Stimulated activated CD4-positive, alpha-beta T cell treated with anti-CD3 and anti-CD28 coated beads, Interleukin-4, amount 100 ng/mL, for 48 hours (primary cell): ENCODE measurements at places on chromosomes 11 and 22.

GRCh38 chr11:115693002-115693401 lies 188.8 kb upstream of the CADM1 start:
- no peak for DNase-seq

DNA sequence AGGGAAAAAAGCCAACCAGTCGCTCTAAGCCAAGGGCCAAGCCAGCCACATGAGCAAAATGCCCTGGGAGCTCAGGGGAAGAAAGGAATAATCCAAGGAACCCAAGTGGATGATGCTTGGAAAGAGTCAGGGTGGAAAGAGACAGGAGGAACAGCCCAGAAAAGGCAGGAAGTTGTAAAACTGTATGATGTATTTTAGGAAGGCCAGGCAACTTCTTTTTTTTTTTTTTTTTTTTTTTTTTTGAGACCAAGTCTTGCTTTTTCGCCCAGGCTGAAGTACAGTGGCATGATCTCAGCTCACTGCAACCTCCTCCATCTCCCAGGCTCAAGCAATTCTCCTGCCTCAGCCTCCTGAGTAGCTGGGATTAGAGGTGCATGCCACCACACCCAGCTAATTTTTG lies 1.6 kb downstream of the LGALS12 start:
- no peak for DNase-seq

DNA sequence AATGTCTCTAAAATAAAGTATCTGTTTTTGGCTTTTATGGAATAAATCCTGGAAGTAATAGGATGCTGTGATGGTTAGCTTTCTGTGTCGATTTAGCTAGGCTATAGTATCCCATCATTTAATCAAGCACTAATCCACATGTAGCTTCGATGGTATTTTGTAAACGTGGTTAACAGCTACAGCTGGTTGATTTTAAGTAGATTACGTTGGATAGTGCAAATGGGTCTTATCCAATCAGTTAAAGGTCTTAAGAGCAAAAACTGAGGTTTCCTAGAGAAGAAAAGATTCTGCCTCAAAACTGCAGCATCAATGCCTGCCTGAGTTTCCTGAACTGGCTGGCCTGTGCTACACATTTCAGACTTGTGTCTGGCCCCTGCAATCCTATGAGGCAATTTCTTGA lies 314.2 kb upstream of the SORL1-AS1 start:
- no peak for DNase-seq

DNA sequence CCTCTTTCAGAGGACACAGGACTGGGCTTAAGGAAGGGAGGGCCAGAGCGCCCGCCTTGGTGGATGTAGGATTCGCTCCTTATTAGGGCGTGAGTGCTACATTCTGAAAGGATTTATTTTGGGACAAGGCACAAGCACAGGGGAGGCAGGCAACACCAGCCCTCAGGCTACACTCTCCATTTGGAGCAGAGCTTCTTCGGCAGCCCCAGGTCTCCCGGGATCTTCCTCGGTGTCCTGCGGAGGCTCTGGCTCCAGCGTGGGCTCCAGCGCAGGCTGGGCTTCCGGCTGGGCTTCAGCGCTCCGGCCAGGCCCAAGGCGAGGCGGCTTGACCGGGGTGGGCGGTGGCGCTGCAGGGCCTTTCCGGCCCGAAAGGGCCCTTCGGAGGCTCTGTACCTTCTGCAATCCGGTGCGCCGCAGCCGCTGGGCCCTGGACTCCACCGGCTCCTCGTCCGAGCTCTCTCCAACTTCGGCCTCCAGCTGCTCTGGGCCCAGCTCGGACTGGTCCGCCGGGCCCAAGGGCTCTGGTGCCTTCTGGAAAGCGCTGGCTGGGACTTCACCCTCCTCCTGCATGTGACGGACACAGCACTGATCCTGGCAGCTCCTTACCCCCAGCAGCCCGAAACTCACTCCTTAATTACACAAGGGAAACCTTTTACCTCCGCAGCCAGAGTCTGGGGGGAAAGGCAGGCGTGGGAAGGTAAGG lies 1.1 kb downstream of the CAVIN3 start:
- DNase-seq = no peak

DNA sequence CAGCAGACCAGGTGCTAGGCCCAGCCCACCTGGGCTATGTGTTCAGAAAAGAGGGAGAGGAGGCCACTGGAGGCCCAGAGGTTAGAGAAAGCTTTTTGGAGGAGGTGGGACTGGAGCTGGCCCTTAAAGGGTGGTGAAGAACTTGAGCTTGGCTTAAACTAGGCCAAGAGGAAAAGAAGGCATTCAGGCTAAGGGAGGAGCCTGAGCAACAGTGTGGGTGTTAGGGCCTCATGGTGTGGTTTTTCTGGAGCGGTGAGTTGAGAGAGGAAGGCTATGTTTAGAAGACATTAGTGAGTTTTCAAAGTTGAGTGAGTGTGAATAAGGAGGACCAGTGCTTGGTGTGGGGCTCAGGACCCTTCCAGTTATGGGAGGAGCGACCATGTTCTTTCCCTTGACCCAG lies 6.2 kb downstream of the TAF6L start:
- no peak for DNase-seq

DNA sequence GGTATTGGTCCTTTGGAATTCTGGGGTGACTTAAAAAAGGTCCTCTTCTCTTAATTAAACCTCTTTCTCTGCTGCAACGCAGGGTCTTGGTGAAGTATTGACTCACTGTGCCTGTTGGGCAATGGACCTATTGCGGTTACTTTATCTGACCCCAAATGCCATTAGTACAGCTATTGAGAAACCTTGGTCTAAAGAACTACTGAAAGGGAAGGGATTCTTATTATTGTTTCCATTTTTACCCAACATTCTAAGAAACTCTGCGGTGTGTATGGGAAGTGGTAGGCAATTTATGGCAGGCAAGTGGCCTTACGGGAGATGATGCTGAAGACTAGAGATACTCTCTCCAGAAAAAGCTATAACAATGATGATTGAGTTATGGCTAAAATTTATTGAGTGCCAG lies 12.5 kb downstream of the SLC6A5 start:
- no peak for DNase-seq

DNA sequence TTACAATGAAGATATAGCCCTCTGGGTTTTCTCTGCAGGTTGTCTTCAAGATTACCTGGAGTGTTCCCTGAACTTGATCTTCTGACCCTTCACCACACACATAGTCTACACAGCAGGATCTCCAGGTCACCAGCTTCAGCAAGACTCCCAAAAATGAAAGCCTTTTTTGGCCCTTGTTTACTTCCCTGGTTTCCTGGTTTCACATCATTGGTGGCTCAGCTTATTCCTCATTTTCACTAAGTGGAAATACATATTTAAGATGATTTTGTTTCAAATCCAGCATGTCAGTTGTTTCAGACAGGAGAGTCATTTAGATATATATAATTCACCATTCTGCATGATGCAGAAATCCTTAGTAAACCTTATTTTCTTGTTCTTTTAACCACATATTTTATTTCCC lies 41.6 kb upstream of the MPEG1 start:
- no peak for DNase-seq

GRCh38 chr11:10444725-10445315 lies 10.2 kb upstream of the AMPD3 start:
- no peak for DNase-seq

DNA sequence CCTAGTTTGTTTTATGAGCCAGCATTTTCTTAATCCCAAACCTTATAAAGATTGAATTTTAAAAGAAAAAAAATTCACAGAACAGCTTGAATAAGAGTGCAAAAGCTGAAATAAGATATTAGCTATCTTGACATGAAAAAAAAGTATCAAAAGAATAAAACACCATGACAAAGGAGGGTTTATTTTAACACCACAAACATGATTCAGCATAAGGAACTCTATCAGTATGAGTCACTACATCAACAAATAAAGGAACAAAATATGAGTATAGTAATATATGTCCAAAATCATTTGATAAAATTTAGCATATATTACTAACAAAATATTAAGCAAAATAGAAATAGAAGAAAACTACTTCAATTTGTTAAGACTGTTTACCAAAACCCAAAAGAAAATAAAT lies 9.6 kb upstream of the LMO1 start:
- no peak for DNase-seq

DNA sequence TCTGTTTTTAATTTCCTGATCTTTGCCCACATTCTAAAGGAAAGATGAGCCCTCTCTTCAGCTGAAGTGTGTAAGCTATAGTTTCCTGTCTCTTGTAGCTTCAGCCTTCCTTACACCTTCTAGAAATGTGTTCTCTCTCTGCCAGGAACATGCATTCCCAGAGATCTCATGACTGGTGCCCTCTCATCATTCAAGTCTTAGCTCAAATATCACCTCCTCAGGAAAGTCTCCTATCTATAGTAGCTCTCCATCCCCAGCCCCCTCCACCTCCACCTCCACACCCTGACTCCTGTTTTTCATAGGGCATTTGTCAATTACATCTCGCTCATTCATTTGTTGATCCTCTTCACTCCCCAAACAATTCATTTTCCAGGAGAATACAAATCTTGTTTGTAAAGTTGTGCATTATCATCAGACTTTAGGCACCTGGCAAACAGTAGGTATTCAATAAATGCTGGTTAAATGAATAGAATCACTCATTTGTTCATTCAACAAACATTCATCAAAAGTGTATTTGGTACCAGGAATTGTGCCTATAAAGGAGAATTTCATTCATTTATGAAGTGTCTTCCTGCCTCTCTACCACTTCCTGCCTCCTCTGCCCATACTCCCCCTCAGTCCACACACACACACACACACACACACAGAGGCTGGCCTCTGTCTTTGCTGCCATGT lies 160.3 kb downstream of the BBOX1 start:
- no peak for DNase-seq

DNA sequence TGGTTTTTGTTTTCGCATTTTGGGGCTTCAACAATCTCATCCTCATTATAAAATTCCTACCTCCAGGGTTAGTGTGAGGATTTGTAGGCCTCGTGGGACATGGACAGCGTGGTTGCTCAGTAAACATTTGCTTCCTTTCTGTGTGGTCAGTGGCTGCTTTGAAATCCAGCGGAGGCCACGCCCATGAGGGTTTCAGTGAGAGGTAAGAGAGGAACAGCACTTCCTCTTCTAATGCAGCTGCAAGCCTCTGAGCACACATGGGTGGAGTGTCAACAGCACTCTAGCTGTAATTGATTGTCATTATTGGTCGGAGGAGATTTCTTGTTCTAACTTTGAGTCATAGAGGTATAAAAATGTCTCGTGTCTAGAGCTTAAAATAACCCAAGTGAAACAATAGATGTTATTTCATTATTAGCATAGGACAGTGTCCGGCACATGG lies 6.0 kb upstream of the ARHGAP42 start:
- no peak for DNase-seq

- no peak for DNase-seq
These were observed 92.8 kb upstream of the OR9G4 start for GRCh38 chr11:56841210-56841810.

DNA sequence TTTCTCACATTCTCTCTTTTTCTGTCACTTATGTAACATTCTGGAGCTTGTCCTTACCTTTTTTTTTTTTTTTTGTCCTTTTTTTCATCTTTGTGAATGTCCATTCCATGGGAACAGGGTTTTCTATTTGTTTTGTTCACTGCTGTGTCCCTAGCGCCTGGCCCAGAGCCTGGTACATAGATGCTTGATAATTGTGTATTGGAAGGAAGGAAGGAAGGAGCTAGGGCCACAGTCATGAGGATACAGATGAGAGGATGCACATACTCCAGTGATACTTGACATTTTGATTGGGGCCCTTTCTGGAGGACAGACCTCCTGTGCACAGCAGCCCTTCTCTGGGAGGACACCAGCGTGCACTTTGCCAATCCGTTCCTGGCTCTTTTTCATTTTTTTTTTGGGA lies 68.9 kb downstream of the KIAA1671 start:
- no peak for DNase-seq

DNA sequence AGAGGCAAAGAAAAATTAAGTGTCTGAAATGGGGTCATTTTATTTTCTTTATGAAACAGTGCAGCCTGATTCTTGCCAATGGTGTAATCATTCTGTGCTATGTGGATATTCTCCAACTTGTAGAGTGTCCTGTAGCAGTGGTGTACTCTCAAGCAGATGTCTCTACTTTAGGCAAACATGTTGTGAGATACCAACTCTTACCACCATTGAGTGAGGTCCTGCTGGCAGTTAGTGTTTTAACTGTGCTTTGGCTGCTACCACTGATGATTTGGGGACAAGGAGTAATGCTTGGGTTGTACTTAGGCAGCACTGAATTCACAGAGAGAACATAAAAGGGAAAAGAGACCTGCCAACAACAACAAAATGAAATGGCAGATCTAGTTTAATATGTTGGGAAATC lies 122.5 kb downstream of the APIP start:
- no peak for DNase-seq

DNA sequence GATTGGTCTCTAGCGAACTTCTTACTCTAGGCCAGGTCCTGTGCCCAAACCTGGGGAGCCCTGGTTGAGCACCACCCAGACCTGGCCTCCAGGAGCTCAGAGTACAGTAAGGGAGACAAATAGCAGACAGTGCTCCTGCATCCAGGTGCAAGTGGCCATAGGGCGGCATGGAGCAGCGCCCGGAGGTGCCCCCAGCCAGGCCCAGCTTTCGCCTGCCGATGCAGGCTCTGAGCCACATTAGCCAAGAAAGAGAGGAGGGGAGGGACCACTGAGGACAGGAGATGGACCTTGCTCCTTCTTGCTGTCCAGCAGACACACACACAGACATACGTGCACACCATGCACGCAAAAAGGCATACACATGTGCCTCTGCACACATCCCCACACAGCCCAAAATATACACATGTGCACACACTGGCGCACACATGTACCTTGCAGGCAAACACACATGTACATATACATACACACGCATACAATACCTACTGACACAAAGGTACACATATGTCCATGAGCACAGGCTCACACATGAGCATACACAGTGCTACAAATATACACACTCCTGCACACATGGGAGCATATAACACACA lies 68.7 kb upstream of the FGF3 start:
- no peak for DNase-seq

- DNase-seq = no peak
These were observed 52.7 kb downstream of the PHF21B start for GRCh38 chr22:44956840-44957767.

DNA sequence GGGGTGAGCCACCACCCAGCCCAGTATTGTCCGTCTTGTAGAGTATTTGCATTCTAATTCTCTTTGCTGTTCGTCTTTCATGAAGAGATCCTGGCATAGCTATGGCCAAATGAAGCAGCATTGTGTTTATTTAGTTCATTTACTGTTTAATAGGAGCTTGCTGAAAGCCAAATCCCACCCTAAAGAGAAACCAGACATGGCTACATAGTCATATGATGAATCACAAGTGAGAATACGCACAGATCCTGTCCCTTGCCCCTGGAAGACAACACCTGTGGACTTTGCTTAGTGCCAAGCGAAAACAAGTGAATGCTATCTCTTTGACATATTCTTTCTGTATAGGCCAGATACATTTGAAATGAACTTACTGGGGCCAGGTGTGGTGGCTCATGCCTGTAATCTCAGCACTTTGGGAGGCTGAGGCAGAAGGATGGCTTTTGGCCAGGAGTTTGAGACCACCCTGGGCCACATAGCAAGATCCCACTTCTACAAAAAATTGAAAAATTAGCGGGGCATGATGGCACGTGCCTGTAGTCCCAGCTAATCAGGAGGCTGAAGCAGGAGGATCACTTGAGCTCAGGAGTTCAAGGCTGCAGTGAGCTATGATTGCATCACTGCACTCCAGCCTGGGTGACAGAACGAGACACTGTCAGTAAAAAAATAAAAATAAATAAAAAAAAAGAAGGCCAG lies 5.1 kb upstream of the ARFGAP3 start:
- no peak for DNase-seq
